ENCODE measurements at places on chromosomes 12 and 14. TPM values are rescaled to one million over a fixed set of nuclear protein-coding genes. Genes with fewer than 3 reads are reported as not detected.

The ZNF891 gene
- total RNA-seq = 3.5 TPM

The ART4 gene
- total RNA-seq = 1.5 TPM

The TAS2R20 gene
- 6.1 TPM for total RNA-seq

The RNASE1 gene
- 67.3 TPM for total RNA-seq

The TTC6 gene
- 21.3 TPM for total RNA-seq

The POU6F1 gene
- 19.8 TPM for total RNA-seq

The OR4E1 gene
- not detected for total RNA-seq

The MOK gene
- total RNA-seq = 24.4 TPM

The RASAL1 gene
- 1.6 TPM for total RNA-seq

The SLC6A15 gene
- 0.31 TPM for total RNA-seq

Data from ureter (tissue), 1 donor.